Astrocyte of the spinal cord (primary cell): ENCODE measurements at places on chromosomes 6 and 20.

DNA sequence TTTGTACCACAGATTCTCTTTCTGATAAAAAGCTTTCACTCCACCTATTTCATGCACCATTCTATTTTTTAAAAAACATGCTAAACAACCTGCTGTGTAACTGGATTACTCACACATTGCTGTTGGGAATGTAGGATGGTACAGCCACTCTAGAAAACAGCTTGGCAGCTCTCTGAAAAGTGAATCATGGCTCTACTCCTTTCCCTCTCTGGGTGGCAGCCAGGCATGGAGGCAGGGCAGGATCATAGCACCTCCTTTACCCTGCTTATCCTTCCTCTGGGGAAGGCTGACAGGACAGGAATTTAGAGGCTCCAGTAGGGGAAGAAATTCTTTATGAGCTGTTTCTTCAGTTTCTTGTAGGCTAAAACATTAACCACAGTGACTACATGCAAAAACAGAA lies 6.7 kb upstream of the VNN2 start:
- peak; percentile 80 for DNase-seq

DNA sequence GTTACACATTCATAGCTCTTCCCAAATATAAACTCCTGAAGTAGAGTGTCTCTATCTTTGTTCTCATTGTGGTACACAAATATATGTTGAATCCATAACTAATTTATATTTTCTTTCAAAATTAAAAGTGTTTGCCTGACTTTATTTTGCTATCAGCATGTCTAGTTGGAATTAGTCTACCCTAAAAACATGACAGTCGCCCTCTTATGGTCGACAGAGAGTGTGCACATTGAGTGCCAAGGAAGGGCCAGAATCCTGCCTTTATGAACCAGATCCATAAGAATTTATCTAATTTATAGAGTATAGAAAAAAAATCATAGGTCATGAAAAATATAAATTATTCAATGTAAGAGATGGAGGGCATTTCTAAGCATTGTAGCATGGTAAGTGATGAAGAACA lies 12.3 kb upstream of the DEFB112 start:
- no peak for DNase-seq

- DNase-seq: no peak
These were observed 183.5 kb upstream of the COL21A1 start for GRCh38 chr6:56430629-56431600.

- no peak for DNase-seq
These were observed 137.5 kb downstream of the ZFP64 start for GRCh38 chr20:52054123-52054522.

GRCh38 chr6:158027590-158028285 lies 46.1 kb downstream of the SYNJ2 start:
- no peak for DNase-seq

GRCh38 chr6:146423452-146423851 lies 120.2 kb upstream of the RAB32 start:
- DNase-seq: no peak

GRCh38 chr6:116016846-116017545 lies 43.7 kb downstream of the FRK start:
- peak; percentile 39 for DNase-seq

- DNase-seq: peak; percentile 72
These were observed 12.0 kb downstream of the XRN2 start for GRCh38 chr20:21315138-21315537.

- no peak for DNase-seq
These were observed 16.9 kb upstream of the HBS1L start for GRCh38 chr6:135071541-135071940.

DNA sequence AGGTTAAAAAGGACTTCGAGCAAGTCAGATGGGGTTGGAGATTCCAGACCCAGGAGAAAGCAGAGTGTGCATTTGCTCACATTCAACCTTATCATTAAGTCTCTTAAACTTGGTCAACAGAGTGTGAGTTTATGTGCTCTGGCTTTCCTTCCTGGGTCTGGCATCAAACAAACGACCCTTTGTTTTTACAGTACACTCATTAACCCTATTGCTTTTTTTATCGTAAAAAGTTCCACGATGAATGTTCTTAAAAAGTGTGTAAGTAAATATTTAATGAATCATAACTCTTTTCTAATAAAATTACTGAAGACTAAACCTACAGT lies 2.5 kb downstream of the FYN start:
- no peak for DNase-seq
